ENCODE measurements at places on chromosomes 4 and X.

DNA sequence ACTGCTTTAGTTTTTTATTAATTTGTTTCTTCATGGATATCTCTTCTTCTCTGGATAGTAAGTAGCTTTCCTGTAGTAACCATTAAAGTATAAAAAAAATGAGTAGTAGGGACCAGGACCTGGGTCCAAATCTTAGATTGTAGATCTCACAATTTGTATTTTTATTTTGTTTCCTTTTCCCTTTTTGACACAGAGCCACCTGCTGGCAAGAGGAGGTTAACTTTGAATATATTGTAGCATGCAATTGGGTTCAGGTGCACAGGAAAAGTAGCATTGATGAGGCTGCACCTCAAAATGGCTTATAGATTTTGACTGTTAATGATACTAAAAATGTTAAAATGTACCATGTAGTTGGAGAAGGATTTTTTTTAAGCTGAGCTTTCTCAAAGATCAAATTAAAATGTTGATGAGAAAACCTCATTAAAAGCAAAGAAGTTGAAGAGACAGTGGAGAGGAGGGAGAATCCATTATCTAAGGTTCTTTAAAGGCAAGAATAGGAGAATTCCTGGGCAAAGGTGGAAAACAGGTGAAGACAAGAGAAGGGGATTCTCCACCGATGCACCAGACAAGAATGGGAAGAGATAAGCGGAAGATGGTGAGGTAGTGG, 48.3 kb upstream of the HPGDS start:
- no peak for DNase-seq

DNA sequence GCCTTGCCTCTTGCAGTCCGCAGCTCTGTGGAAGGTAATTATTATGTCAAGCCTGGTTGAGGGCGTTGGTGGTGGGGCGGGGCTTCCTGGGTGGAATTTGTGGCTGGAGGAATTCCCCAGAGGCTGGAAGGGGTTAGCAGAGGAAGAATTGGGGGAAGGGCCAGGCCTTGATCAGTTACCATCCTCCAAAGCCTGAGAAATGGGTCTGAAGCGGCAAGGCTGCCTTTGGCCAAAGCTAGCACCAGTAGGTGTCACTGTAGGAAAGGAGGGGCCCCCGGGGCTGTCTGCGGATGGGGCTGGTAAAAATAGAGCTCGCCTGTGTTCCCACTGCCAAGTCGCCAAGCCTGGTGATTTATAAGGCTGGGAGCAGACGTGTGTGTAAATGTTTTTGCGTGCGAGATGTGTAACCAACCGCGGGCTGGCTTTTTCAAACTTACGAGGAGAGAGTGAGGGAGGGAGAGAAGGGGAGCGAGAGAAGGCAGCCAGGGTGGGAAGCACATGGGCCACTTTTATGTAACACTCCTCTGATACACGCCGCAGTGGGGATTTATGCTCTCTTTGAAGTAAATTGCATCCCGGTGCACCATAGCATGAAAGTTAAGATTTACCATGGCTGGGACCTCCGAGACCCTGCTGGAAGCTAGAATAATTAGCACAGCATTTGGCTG, 367.0 kb downstream of the BCOR start:
- no peak for DNase-seq

DNA sequence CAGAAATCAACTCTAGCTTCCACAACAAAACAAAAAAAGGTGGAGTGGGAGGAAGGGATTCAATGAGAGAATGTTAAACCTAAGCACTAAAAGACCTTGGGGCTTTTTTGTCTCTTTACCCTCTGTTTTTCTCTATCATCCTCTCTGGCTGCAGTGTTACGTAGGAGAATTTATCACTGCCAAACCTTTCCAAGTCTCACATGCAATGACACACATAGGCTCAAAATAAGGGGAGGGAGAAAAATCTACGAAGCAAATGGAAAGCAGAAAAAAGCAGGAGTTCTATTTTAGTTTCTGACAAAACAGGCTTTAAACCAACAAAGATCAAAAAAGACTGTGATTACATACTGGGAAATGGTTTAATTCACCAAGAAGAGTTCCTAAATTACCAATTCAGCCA, 152.1 kb downstream of the ADGRA3 start:
- DNase-seq: no peak

- DNase-seq: no peak
Observed at GRCh38 chr4:70704931-70705182, 16.5 kb downstream of the UTP3 start.

- peak; percentile 37 for DNase-seq
Observed at GRCh38 chr4:74874753-74875367, 58.1 kb upstream of the PARM1 start.

- no peak for DNase-seq
Observed at GRCh38 chrX:7987160-7988012, 60.2 kb upstream of the PNPLA4 start.

DNA sequence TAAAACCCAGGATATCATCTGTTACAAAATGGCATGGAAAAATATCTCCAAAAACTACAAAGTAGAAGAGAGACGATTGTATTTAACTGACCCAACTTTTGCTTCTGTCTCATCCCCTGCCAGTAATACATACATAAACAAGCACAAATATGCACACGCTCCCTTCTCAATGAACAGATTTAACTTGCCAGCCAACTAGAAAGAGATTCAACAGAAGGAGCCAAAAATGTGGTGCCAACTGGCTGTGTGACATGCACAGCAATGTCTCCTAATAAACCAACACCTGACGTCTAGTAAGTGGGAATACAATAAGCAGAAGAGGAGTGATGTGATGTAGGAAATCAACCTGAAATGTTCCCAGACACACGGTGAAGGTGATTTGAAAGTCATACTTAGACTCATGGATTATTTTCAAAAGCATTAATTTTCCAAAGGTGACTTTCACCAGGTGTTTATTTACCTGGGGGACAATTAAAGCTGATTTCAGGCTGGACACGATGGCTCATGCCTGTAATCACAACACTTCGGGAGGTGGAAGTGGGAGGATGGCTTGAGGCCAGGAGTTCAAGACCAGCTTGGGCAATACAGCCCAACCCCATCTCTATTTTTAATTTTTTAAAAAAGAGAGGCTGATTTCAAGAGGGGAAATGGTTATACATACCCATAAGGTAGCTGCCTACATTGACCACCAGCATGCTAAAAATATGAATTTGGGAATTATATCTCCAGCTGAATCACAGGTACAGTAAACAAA, 33.7 kb downstream of the SH3RF1 start:
- no peak for DNase-seq

DNA sequence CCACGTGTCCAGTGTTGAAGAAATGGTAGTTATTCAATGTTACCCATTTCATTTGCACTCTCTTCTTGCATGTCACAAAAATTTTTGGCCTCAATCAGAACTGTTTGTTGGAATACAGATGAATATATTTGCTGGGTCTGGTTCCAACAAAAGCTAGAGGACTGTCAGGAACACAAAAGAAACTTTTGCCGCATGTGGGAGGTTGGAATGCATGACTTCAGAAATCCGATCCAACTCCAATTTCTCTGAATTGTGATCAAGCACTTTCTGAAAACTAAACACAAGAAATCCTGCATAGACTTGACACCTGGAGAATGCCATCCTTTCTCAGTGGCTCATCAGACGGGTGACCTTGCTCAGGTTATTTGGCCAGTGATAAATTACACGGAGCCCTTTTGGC, 15.4 kb downstream of the SETD7 start:
- DNase-seq: no peak

- no peak for DNase-seq
Observed at GRCh38 chrX:155983326-155983725, 14.2 kb upstream of the IL9R start.

- DNase-seq: no peak
Observed at GRCh38 chrX:48676893-48677270, 6.7 kb upstream of the WAS start.

DNA sequence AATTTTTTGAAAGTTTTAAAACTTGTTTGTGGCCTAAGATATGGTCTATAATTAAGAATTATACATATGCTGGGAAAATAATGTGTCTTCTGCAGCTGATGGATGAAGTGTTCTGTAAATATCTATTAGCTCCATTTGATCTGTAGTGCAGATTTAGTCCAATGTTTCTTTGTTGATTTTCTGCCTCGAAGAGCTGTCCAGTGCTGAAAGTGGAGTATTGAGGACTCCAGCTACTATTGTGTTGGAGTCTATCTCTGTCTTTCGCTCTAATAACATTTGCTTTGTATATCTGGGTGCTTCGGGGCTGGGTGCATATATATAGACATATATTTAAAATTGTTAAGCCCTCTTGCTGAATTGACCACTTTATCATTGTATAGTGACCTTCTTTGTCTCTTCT, 2127.3 kb downstream of the PCDH7 start:
- DNase-seq: no peak

GRCh38 chr4:110248831-110249253, 50.4 kb upstream of the ELOVL6 start:
- DNase-seq: no peak

- DNase-seq: peak; percentile 18
Observed at GRCh38 chrX:103404231-103405008, 28.1 kb downstream of the BEX3 start.

DNA sequence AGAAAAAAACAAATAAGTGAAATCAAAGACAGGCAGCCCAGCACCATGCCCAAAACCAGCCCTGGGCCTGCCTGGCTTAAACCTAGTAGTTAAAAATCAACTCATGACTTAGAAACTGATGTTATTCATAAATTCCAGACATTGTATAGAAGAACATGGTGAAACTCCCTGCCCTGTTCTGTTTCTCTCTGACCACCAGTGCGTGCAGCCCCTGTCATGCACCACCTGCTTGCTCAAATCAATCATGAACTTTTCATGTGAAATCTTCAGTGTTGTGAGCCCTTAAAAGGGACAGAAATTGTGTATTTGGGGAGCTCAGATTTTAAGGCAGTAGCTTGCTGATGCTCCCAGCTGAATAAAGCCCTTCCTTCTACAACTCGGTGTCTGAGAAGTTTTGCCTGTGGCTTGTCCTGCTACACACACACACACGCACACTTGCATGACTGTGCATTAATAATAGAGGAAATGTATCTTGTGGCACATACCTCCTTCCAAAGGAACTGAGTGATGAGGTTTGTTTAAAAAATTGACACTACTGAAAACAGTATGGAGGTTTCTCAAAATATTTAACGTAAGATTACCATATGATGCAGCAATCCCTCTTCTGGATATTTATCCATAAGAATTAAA, 39.2 kb upstream of the UGT2B7 start:
- DNase-seq: no peak

GRCh38 chr4:88865046-88865445, 167.4 kb upstream of the NAP1L5 start:
- no peak for DNase-seq

DNA sequence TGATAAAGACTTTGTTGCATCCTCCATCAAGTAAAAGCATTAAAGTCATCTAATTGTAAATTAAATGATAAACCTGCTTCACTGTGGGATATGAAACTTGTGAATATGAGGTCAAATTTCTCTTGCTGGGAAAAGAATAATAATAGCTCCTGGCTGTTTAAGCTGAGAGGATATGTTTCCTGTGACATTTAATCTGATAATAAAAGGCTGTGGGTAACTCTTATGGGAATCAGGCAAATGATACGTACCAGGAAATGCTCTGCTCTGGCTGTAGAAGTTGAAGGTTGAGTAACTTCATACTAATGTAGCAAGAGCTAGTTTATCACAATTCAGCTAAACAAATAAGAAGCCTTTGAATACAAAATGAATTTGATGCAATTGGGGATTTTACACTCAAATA, 574.6 kb downstream of the RAPGEF2 start:
- no peak for DNase-seq

DNA sequence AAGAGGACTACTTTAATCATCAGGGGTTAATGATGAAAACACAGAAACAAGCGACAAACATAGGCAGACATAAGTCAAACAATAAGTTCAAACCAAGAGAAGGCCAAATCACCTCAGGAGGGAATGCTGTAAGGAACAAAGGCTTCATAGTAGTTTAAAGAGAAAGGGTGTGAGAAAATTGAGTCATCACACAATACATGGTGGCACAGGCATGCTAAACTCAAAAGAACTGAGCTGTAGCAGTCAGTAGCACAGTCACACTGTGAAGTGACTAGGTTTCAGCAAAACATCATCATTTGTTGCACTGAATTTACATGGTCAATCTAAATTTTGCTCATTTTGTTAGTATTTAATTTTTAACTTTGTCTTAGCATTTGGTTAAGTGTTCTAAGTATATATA, 24.2 kb downstream of the SMC1A start:
- DNase-seq: no peak

- no peak for DNase-seq
Observed at GRCh38 chrX:114611018-114611619, 27.2 kb downstream of the HTR2C start.
